Breast epithelium (tissue), 4 donors: ENCODE measurements at places on chromosomes 1 and 21. TPM values are rescaled to one million over a fixed set of nuclear protein-coding genes. Genes with fewer than 3 reads are reported as not detected.

DNA sequence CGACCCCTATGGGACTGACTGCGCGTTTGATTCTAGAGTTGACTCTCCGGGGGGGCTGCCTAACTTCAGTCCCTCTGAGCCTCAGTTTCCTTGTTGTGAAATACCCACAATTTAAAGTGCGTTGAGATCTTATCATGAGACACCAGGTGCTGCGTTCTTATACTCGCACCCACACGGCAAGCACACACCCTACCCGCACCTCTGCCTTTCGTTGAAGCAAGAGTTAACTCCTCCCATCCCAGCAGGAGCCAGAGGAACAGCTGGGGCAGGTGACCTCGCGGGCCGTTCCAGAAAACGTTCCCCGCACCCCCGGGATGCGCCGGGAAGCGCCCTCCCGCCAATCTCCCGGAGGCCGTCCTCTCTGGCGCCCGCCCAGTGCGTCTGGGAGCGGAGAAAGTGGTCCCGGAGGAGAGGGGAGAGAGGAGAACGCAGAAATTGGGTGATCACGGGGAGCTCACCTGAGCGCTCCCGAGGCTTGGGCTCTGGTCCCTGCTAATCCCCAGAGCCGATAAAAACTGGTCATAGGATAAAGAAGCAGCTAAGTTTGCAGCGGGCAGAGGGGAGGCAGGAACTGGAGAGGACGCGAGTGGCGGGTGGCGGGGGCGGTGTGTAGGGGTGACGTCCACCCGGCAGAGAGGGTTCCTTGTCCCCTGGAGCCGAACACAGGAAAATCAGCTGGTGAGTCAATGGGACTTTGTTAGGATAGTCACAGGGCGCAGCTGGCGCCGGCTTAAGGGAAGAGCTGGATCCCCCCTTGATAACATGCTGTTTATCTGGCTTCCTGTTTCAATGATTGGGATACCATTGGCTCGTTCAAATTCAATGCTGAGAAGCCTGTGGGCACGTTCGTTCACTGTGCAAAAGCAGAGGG lies 869 bp downstream of the NAV1 start:
- no peak for DNase-seq

DNA sequence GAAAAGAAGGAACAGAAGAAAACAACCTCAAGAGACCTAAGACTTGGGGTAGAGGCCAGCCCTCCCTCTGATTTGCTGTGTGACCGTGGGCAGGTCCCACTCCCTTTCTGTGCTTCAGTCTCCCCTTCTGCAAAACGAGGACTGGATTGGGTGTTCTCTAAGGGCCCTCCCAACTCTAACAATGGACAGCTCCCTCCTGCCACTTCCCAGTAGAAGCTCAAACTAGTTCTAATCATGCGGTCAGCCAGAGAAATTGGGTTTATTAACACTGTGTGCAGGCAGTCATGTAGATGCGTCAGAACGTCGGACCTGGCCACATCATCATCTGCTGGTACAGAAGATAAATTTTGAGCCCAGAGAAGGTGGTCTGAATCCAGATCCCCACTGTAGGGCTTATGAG lies 1.6 kb upstream of the PADI4 start:
- no peak for DNase-seq

DNA sequence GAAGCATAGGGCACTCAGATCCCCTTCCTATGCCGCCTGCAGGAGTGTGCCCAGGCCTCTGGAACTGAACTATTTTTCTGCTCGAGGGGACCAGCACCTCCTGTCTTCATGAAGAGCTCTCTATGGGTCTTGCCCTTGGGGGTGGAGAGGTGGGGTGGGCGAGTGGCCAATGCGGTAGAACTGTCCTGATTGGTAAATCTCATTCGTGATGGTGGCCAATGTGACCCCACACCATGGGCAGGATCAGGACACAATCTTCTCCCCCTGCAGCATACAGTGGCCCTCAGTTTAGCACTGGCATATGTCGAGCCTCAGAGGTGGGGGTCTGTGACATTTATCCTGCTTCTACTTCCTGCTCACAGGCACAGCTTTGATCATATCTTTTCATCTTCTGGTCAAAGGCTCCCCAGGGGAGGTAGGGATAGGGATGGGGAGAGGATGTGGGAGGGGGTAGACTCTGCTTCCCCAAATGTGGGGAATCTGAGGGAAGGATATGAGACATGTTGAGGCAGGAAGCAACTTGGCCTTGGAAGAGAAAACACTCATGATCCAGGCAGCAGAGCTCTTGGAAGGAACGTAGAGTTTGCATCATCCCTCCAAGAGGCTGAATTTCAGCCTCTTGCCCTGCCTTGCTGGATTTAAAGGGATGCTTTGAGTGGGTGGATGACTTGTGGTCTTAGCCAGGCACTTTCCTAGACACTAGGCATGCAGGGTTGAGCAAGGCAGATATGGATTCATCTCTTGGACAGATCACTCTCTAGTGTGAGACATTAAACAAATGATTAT lies 81.8 kb downstream of the LAMC2 start:
- DNase-seq: peak; percentile 52

The FCRL5 gene
- total RNA-seq: not detected

GRCh38 chr21:42350318-42350910 lies 380 bp downstream of the TFF2 start:
- no peak for DNase-seq

- DNase-seq: no peak
These were observed 108.4 kb downstream of the NEK7 start for GRCh38 chr1:198265073-198265661.

The CRB1 gene
- 1.0 TPM for total RNA-seq

DNA sequence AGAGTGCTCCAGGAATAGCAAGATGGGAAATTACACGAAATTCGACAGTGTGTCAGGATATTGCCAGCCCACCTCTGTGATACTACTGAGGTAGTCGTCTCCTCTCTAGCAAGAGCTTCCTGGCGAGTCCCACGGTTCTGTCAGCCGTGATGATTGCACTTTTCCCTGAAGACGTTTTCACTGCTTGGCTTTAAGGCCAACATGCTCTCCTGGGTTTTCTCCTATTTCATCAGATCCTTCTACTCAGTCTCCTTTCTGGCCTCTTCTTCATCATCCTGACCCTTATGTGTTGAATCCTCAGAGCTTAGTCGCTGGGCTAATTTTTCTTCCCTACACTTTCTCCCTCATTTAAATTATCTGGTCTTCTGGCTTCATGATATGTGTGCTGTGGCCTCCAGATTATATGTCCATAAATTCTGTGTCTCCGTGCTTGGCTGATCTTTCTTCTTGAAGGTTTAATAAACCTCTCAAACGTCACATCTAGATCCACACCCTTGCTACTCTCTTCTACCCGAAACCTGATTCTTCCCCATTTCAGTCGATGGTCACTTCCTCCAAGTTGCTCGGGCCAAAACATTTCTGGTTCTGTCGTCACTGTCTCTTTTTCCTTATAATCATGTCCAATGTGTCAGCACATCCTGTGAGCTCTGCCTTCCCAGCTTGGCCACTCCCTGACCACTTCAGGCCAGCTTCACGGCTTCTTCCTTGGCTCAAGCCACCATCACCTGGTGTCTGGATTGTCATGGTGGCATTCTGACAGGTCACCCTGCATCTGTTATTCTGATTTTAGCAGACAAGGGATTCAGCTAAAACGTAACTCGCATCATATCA lies 12.2 kb downstream of the OR2B11 start:
- DNase-seq: no peak

DNA sequence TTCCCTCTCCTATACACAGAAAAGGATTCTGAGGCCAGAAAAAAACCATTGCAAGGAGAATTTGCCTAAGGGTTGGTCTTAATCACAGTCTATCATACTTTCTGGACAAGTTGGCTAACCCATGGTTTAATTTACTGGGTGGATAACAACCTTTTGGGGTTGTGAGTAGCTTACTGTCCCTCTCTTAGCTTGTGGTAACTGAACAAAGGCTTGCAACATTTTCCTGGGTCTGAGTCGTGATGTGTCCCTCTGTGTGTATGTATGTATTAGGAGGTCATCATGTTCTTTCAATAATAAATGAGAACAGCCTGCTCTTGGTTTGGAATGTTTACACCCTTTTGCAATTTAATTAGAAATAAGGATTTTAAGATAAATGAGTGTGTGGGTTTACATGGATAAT lies 36.7 kb downstream of the PAPPA2 start:
- no peak for DNase-seq

The HFM1 gene
- 0.48 TPM for total RNA-seq

DNA sequence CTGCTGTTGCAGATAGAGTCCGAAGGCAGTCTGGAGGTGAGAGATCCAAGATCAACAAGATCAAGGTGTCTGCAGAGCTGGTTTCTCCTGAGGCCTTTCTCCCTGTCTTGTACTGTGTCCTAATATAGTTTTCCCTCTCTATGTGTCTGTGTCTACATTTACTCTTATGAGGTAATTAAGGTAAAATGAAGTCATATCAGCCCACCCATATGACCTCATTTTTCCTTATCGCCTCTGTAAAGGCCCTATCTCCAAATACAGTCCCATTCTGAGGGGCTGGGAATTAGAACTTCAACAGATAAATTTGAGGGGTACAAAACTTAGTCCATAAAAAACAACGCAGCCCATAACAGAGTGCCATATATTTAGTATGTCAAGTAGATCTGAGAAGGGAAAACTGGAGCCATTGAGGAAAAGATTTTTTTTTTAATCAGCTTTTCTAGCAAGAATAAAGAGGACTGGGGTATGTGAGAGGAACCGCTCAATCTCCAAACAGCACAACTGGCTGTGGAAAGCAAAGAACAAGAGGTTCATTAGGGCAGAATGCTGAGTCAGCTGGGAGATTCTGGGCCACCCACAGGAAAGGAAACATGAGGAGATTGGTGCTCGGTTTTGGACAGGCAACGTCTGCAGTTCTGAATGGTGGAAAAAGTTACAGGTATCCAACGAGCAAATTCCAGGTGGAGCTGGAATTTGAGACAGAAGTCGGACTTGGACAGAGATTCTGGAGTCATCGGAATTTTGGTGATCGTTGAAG lies 65.7 kb downstream of the MAP3K21 start:
- no peak for DNase-seq

DNA sequence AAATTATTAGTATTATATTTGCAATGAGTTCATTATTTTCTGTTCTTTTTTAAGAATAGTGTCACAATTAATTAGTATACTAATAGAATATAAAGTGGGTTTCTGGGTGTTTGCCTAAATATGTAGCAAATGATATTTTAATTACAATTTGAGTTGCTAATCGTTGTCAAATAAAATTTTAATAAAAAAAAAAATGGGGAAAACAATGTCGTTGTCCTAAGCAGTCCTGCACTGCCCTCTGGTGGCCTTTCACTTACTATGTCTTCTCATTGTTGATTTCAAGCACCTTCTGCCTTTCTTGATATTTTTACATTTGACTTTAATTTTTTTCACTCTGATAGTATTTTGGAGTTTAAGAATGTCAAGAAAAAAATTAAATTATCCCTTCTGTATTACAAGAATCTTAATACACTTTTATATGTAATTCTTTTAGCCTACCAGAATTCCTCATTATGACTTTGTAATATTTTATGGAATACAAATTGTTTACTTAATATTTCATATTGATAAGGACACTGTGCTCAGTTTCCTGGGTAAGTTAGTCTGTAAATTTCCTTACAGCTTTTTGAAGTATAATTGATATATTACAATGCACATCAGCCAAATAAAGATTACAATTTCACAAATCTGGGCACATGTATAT lies 104.5 kb upstream of the FMN2 start:
- DNase-seq: no peak

GRCh38 chr21:23887725-23888306 lies 1719.5 kb downstream of the MRPL39 start:
- DNase-seq: no peak

The CSMD2 gene
- 2.6 TPM for total RNA-seq

GRCh38 chr1:32431736-32432400 lies 33.0 kb upstream of the ZBTB8B start:
- no peak for DNase-seq

The MUL1 gene
- total RNA-seq: 25.4 TPM

DNA sequence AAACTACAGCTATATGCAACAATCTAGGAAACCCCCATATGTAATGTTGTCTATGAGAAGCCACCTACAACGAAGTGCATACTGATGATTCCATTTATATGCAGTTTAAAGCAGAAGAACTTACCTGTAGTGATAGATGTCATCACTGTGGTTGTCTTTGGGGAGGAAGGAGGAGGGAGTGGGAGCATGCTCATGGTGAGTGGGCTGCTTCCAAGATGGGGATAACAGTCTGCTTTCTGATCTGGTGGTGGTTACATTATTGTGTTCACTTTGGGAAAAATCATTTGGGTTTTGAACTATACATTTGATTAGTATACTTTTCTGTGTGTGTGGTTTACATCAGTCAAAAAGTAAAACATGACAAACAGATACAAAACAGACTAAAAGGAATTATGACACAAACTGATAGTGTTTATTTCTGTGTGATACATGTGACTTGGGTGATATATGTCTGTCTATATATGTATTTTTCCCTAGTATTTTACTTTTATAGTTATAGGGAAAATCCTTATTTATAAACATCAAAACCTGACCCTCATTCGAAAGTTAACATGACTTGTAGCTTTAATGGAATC lies 184.7 kb downstream of the VPS13D start:
- DNase-seq: no peak

The PRR9 gene
- total RNA-seq: not detected

The LCE1D gene
- total RNA-seq: not detected

GRCh38 chr1:20385630-20386029 lies 95.0 kb downstream of the VWA5B1 start:
- DNase-seq: no peak
